ENCODE measurements at places on chromosomes 3 and 15. TPM values are rescaled to one million over a fixed set of nuclear protein-coding genes. Genes with fewer than 3 reads are reported as not detected.

RBP2 gene
- not detected for total RNA-seq

GHSR gene
- not detected for total RNA-seq

- no peak for DNase-seq
These were observed 210.0 kb upstream of the TRIM42 start for GRCh38 chr3:140467796-140468315.

DNA sequence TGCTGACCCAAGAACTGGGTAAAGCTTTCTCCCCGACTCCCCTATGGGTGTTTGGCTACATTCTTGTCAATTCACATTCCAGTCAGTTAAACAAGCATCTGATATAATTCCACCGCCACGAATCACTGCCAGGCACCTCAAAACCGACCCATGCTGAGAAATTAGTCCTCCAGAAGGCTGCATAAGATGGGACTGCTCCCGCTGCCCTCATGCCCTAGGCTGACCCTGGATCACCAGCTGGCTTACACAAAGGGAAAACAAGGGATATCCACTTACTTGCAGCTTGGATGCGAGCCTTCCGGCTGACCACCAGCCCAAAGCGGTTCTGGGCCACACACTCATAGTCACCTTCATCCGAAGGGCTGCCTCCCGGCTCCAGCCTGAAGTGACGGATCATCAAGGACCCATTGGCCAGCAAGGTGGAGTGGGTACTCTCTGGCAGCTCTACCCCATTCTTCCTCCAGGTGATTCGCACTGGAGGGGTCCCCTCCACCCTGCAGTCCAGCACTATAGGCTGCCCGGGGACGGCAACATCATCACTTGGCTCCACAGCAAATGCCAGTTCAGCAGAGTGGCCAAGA lies 2.9 kb downstream of the IGDCC3 start:
- DNase-seq: no peak

AMOTL2 gene
- total RNA-seq: not detected

- DNase-seq: no peak
These were observed 53.6 kb upstream of the MINAR1 start for GRCh38 chr15:79378394-79379109.

CCR1 gene
- total RNA-seq: not detected

DNA sequence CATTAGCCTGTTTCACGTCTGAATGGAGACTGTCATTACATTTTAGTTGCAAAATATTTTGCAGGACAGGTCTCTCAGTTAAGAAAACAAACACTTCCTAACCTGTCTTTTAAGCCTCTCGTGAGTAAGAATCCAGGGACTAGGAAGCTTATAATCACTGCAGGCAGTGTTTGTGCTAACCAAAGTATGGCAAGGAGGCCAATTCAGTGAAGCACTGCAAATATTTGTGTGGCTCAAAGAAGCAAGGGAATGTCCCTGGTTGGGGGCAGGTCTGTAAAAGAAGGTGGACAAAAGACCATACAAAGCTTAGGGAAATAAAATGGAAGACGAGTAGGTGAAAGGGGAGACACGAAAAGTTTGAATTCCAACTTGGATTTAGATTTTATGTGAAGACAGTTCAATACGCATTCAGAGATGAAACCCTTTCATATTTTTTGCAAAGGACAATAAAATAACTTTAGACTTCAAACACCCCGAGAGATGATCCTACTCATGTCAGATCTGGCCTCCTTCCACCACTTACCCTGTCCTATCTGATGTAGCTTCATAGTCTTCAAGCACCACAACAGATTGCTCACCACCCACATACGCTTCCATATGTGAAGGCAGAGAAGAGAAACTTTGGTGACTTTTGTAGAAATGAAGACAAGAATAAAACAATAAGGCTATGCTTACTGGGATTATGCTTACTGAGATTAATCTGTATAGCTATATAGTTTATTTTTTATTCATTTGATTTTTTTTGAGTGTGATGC lies 240.9 kb downstream of the TUSC7 start:
- DNase-seq: no peak

DNA sequence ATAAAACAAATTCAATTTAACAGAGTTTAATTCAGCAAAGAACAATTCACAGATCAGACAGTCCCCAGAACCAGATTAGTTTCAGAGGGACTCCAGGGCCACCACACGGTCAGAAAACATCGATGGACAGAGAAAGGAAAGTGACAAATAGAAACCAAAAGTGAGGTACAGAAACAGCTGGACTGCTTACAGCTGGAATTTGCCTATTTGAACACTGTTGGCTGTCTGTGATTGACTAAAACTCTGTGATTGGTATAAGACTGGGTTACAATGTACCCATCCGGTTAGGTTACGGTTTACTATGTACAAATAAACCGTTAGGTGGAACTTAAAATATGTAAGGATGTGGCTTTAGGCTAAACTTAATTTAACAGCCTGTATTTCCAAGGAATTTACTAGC lies 30.3 kb downstream of the MOBP start:
- DNase-seq: no peak

SLC12A1 gene
- not detected for total RNA-seq

DNA sequence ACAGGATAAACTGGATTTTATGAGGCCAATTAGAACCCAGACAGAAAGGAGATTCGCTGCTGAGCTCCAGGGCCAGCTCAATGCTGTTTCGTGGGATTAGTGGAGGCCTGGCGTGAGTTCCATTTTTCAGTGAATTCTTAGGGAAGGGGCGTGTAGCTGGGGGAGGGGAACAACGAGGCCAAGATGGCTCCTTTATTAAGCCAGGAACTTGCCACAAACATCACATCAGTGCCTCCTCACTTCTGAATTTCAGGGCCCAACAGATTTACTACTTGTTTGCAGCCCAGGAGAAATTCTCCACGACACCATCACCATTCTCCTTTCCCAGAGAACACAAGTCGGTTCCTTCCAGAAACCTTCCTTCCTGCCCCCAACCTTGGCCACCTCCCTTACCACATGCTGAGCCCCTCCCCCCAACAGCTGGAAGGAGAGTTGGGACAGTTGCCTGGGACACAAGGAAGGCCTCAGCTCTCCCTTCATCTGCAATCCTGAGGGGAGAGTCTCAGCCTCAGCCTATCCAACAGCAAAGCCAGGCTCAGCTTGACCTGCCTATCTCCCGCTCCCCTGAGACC lies 5.8 kb downstream of the IGDCC4 start:
- no peak for DNase-seq

DNA sequence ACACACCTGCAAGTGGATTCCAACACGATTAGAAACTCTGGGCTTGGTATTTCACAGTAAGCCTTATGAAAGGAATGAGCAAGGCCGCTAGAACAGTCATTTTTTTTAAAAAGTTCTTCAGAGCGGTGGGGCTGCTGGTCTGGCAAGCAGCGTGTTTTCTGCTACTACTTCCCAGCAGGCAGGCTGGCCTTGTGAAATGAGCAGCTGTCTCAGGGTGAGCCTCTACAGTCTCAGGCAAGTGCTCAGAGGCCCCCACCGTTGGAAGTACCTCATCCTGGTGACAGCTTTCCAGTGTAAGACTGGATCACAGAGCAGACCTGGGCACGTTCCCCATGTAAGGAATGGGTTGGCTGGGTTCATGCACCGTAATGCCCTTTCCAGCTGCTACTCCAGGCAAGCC lies 119.2 kb downstream of the LRIG1 start:
- no peak for DNase-seq

MAP6D1 gene
- 1.4 TPM for total RNA-seq

All from activated naive CD4-positive, alpha-beta T cell treated with anti-CD3 and anti-CD28 coated beads, Interleukin-2, amount 50 U/mL, for 72 hours (primary cell).